ENCODE measurements at places on chromosomes 16 and 17.

DNA sequence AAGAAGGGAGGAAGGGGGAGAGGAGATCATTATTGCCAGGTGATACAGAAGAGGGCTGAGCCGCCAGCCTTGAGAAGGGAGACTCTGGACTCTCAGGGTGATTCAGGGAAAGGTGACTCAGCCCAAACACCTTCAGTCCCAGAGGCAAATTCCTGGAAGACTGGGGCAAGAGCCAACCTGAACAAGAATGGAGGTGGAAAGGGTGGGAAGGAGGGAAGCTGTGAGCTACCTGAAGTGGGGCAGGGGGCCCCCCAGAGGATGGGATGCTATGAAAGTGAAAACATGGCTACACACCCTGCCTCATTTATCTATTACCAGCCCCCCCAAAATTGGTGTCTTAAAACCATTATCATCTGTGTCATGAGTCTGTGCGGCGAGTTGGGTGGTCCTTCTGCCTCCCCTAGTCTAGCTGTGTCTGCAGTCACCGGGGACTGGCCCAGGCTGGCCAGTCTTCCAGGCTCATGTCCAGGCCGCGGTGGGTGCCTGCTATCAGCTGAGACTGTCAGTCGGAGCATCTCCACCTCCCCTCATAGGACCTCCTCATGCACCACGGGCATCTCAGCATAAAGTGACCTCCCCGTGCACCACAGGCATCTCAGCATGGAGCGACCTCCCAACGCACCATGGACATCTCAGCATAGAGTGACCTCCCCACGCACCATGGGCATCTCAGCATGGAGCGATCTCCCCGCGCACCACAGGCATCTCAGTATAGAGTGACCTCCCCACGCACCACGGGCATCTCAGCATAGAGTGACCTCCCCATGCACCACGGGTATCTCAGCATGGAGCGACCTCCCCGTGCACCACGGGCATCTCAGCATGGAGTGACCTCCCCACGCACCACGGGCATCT lies 3.2 kb upstream of the SLC47A2 start:
- no peak for DNase-seq

DNA sequence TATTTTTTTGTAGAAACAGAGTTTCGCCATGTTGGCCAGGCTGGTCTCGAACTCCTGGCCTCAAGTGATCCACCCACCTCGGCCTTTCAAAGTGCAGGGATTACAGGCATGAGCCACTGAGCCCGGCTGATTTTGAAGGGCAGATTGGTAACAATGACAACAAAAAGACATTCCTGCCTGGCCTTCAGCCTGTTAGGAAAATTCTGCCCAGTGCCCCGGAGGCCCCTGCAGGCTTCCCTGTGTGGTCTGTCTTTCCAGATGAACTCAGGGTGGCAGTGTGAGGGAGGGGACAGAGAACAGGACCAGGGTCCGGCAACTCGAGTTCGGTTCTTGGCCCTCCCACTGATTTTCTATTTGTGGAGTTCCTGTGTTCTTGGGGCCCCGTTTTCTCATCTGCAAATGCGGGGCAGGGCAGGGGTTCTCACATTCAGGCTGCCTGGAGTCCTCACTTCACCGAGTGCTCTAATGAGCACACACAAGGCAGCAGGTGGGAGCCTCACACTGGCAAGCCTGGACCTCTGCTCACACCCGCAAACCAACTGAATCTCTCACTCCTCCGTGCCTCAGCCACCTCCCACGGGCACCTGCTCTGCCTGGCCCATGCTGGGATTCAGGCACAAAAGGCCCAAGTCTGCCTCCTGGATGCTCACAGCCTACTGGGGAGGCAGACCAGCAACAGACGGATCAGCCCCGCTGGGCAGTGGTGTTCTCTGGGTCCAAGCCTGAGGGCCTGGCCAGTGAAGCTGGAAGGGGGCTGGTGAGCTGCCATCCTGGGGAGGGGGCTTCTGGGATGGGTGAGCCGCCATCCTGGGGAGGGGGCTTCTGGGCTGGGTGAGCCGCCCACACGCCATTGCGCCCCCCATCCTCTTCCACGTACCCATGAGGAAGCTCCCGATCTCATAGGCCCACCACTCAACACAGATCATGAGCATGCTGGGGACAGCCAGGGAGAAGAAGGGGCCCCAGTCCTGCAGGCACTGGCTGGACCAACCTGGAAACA lies 10.3 kb downstream of the SLC47A2 start:
- no peak for DNase-seq

DNA sequence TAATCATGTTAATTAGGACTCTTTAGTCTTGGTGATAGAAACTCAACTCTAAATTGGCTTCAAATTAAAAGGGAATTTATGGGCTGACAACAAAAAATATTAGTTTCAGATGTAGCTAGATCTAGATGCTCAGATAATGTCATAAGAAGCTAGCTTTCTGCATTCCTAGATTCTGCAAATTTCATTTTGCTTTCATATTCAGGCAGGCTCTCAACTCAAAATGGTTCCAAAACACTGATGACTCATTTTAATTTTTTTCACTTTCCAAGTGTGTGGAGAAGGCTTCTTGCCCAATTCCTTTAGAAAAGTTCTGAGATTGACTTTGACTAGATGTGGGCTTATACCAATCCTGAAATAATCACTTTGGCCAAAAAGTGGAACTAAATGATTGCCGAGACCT lies 236.7 kb upstream of the GOT2 start:
- peak; percentile 26 for DNase-seq

DNA sequence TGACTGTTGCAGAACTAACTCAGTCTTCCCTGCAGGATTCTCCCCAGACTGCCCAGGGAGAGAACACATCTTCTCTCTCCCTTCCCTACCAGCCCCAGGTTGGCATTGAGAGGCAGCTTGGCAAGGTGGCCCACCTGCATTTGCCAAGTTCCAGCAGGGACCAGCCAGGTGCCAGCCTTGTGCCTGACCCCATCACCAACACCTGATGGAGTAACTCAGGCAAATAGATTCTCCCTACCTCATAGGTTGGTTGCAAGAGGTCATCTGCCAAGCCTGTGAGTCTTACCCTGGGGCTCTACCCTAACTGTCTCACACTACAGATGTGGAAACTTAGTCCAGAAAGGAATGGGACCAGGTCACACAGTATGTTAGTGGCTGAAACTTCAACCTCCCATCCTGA lies 20.4 kb downstream of the BEAN1 start:
- no peak for DNase-seq

DNA sequence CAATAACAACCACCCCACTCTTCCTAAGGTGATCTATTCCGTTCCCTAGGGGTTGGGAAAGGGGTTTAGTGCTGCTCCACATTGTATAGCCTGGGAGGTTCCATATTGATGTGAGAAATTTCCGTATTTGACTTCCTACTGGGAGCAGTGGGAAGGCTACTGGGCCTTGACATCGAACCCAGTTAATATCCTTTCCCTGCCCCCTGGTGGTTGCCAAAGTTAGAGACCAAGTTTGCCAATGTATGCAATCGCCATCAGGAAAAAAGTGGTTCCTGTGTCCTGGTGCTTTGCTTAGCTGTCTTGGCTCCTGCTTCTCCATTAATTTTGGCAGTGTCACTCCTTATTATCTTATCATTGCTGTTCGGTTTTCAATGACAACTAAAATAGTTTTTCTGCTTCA lies 914.9 kb downstream of the KCNJ2 start:
- DNase-seq = peak; percentile 46

- peak; percentile 20 for DNase-seq
Measured at GRCh38 chr16:56728980-56729734, 772 bp upstream of the NUP93 start.

GRCh38 chr17:622356-622755 lies 92.3 kb downstream of the VPS53 start:
- peak; percentile 81 for DNase-seq

Data from mesenchymal stem cell (in vitro differentiated cells and primary cell).